Femur (tissue), 1 donor: ENCODE measurements at places on chromosomes 13 and 19.

- DNase-seq, result no peak
Measured at GRCh38 chr19:14411161-14411937, 7.8 kb downstream of the DDX39A start.

GRCh38 chr13:44306371-44307192 lies 67.0 kb upstream of the SERP2 start:
- peak; percentile 81 for DNase-seq

GRCh38 chr13:33913829-33914228 lies 95.9 kb downstream of the RFC3 start:
- DNase-seq, result no peak

- no peak for DNase-seq
Measured at GRCh38 chr13:110001670-110002275, 215.4 kb upstream of the IRS2 start.

- no peak for DNase-seq
Measured at GRCh38 chr19:14315433-14315832, 65.8 kb upstream of the ADGRE5 start.

GRCh38 chr19:12825254-12826131 lies 8.9 kb downstream of the RTBDN start:
- DNase-seq, result no peak

DNA sequence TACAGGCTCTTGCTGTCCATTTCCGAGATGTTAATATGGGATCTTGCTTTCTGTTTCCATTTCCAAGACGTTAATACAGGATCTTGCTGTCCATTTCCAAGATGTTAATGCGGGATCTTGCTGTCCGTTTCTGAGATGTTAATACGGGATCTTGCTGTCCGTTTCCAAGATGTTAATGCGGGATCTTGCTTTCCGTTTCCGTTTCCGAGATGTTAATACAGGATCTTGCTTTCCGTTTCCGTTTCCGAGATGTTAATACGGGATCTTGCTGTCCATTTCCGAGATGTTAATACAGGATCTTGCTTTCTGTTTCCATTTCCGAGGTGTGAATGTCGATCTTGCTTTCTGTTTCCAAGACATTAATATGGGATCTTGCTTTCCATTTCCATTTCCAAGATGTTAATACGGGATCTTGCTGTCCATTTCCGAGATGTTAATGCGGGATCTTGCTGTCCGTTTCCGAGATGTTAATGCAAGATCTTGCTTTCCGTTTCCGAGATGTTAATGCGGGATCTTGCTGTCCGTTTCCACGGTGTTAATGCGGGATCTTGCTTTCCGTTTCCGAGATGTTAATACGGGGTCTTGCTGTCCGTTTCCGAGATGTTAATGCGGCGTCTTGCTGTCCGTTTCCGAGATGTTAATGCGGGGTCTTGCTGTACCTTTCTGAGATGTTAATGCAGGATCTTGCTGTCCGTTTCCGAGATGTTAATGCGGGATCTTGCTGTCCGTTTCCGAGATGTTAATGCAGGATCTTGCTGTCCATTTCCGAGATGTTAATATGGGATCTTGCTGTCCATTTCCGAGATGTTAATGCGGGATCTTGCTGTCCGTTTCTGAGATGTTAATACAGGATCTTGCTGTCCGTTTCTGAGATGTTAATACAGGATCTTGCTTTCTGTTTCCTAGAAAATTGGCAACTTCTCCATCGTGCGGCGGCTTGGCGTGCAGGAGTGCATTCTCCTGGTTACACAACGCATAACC lies 38.3 kb downstream of the PEX11G start:
- DNase-seq, result no peak

DNA sequence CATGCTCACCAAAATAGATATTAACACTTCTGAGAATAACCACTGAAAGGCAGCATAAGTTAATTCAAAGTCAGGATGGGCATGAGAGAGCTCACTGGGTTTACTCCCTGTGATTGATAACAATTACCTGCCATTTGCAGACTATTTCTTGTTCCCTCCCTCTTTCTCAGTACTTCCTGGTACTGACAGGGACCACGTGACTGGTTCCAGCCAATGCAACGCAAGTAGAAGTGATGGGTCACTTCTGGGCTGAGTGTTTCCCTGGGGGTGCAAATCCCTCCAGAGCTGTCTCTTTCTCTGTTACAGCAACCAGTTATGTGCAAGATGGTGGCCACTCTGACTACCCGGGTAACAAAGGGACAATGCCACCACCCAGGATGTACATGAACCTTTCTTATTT lies 118.8 kb downstream of the EFNB2 start:
- DNase-seq, result no peak

DNA sequence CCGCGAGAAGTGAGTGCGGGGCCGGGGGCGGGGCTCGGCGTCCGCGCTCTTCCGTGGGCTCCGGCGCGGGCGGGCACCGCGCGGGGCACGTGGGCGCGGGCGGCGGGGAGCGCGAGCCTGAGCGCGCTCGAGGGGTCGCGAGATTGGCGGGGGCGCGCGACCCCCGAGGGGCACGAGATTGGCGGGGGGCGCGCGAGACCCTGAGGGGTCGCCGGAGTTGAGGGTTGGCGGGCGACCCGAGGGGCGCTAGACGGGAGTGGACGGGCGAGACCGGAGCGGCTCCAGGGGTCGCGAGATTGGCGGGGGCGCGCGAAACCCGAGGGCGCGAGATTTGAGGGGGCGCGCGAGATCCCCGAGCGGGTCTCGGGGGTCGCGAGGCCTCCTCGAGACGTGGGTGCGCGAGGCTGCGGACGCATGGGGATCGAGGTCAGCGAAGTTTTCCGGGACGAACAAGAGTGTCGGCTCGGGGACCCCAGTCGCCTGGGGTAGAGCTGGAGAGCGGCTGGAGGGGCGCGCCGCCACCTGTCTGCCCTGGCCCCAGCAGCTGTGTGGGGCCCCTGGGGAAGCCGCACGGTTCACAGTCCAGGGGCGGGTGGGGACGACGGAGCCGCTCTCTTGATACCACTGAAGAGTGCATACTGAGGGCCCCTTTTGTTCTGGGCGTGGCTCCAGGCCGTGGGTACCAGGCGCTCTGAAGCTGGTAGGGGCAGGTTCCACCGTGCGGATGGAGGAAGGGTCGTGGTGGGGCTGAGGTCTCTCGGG lies 682 bp downstream of the SSBP4 start:
- peak; percentile 67 for DNase-seq

DNA sequence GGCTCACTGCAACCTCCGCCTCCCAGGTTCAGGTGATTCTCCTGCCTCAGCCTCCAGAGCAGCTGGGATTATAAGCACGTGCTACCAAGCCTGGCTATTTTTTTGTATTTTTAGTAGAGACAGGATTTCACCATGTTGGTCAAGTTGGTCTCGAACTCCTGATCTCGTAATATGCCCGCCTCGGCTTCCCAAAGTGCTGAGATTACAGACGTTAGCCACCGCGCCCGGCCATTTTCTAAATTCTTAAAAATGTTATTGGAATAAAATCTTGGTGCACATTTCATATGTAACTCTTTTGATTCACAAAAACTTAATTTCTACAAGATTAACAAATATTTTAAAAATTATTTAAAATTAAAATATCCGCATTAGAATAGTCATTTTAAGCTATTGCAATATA lies 1480.3 kb upstream of the SPRY2 start:
- no peak for DNase-seq

DNA sequence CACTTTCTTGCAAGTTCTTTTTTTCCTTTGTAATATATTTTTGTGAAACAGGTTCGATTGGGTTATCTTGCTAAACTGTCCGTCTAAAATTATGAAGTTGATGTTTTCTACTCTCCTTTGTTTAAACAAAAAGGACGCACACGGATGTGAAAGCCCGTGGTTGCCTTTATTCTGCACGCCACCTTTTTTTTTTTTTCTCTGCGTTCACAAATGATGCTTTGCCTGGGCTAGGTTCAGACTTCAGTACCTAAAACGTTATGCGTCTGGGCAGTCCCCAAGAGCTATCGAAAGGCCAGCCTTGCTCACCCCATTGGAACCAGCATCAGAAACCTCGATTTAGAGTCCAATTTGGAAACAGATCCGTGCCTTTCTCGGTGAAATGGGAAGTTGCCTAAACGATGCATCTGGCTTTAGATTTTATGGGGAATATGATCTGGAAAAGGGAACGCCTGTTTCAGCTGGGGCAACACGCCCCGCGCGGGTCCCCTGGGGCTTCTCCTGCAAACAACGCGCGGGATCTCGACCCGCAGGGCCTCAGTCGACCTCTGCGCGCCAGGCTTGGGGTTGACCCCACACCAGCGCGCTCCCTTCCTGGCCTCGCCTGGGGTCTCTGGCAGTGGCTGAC lies 113.9 kb downstream of the KCNRG start:
- no peak for DNase-seq

GRCh38 chr13:87535911-87536310 lies 135.3 kb upstream of the SLITRK5 start:
- DNase-seq, result no peak

- DNase-seq, result no peak
Measured at GRCh38 chr19:12648088-12648487, 18.5 kb downstream of the MAN2B1 start.

GRCh38 chr19:51541458-51542357 lies 10.2 kb upstream of the SIGLEC6 start:
- DNase-seq, result no peak

- DNase-seq, result no peak
Measured at GRCh38 chr19:31981545-31981944, 363.9 kb upstream of the ZNF507 start.

DNA sequence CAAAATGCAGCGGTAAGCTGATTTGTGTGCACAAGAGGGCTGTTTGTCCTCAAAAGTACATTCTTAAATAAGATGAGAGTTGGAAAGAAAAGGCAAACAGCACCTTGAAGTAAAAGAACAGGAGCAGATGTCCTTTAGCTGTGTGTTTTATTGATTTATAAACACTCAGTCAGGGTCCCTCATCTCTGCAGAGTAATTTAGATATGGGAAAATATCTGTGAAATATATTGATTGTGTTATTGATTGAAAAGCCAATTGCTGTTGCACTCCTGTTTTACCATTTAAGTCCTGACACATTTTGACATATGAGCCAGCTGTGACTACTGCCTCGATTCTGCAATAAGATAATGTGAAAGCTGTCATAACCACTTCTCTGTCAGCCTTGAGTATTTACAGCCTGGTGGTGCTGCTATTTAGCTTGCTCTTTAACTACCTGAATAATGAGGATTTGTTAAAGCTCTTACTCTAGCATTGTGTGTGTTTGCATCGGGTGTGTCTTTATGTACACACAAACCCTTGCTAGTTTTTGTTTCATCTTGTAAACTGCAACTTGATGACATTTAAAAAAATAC lies 550.1 kb downstream of the DACH1 start:
- no peak for DNase-seq

DNA sequence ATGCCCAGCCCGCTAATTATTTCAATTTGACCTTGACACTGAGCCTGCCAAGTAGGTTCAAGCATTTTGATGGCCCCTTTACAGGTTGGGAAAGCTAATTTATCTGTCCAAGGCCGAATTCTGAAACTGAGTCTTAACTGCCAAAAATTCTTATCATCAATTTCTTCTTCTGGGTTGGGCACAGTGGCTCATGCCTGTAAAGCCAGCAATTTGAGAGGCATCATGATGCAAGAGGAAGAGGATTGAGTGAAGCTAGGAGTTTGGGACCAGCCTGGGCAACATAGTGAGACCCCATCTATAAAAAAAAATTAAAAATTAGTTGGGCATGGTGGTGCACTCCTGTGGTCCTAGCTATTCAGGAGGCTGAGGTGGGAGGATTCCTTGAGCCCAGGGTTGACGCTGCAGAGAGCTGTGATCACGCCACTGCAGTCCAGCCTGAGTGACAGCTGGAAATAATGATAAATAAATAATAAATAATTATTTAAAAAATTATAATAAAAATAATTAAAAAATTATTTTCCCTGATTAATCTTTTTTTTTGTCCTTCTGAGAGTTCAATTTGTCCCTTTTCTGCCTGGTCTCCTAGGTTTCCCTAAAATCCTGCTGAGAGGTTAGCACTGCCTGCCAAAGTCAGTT lies 1.3 kb upstream of the LDLR start:
- DNase-seq, result no peak

- DNase-seq, result no peak
Measured at GRCh38 chr19:41566001-41566400, 10.0 kb upstream of the CEACAM21 start.

DNA sequence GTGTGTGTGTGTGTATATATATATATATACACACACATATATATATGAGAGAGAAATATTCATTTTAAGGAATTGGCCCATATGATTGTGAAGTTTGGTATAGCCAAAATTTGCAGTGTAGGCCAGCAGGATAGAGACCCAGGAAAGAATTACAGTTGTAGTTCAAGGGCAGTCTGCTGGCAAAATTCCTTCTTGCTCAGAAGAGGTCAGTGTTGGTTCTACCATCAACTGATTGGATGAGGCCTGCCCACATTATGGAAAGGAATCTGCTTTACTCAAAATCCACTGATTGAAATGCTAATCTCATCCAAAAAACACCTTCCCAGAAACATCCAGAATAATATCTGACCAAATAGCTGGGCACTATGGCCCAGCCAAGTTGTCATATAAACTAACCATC lies 24.0 kb downstream of the RNF6 start:
- no peak for DNase-seq

GRCh38 chr13:44211704-44212346 lies 161.8 kb upstream of the SERP2 start:
- DNase-seq, result no peak

- DNase-seq, result no peak
Measured at GRCh38 chr19:3028305-3029064, 595 bp downstream of the TLE2 start.

GRCh38 chr19:7989071-7989575 lies 16.3 kb downstream of the ELAVL1 start:
- no peak for DNase-seq

DNA sequence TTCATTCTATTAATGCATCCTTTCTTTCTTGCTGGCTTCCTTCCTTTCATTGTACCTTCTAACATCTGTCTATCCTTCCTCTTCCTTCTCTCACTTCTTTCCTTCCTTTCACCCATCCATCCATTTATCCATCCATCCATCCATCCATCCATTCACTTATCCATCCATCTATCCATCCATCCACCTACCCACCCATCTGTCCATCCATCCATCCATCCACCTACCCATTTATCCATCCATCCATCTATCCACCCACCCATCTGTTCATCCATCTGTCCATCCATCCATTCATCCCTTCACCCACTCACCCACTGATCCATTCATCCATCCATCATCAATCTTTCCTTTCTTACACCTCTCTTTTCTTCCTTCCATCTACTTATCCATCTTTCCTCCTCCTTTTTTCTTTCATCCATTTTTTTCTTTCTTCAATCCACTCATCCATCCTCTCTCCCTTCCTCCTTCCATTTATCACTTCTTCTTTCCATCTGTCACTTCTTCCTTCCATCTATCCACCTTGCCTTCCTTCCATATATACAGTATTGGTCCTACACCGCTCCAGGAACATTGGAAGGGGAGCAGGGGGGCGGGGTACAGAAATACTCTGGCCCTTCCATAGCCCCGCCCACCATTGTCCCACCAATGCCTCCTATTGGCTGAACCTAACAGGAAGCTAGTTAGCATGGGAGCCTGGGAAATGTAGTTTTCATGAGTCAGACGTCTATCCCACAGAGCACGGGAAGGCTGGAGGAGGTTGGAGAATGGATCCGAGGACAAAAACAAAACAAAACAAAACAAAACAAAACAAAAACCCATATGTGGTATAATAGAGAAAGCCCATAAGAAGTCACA lies 45.9 kb downstream of the MBD3L1 start:
- no peak for DNase-seq

- DNase-seq, result peak; percentile 51
Measured at GRCh38 chr13:21060338-21061028, 903 bp downstream of the LATS2 start.

GRCh38 chr13:98103531-98103930 lies 39.4 kb upstream of the FARP1 start:
- no peak for DNase-seq
